Smooth muscle cell of trachea (primary cell): ENCODE measurements at places on chromosomes 2 and 18. TPM values are rescaled to one million over a fixed set of nuclear protein-coding genes. Genes with fewer than 3 reads are reported as not detected.

The LRP2 gene
- under 0.01 TPM in 1 of 2 replicates, not detected in the other for total RNA-seq

The SLC4A3 gene
- 1.2 and 4.1 TPM in 2 replicates for total RNA-seq

The INHA gene
- 0.29 and 0.33 TPM in 2 replicates for total RNA-seq

The REL gene
- total RNA-seq = 2.8 and 3.3 TPM in 2 replicates

The ASB1 gene
- 33.5 and 33.9 TPM in 2 replicates for total RNA-seq
